MM.1S (cell line): ENCODE measurements at places on chromosomes 3 and 15.

DNA sequence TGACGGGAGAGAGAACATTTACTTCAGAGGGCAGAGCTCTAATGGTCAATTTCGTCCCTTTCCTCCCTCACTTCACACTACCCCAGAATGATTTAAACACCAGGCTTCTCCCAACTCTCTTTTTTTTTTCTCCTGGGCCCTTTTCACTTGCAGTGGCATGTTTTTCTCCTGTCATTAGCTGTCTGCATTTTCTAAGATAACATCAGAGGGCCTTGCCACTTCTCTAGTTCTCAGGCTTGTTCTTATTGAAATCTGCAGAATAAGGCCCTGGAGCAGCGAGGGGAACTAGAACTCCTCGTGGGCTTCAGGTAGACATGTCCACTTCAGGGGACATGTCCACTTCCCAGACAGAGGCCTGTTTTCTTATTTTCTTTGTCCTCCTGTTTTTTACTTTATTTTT is 514.4 kb upstream of the TBL1XR1 start:
- no peak for DNase-seq

DNA sequence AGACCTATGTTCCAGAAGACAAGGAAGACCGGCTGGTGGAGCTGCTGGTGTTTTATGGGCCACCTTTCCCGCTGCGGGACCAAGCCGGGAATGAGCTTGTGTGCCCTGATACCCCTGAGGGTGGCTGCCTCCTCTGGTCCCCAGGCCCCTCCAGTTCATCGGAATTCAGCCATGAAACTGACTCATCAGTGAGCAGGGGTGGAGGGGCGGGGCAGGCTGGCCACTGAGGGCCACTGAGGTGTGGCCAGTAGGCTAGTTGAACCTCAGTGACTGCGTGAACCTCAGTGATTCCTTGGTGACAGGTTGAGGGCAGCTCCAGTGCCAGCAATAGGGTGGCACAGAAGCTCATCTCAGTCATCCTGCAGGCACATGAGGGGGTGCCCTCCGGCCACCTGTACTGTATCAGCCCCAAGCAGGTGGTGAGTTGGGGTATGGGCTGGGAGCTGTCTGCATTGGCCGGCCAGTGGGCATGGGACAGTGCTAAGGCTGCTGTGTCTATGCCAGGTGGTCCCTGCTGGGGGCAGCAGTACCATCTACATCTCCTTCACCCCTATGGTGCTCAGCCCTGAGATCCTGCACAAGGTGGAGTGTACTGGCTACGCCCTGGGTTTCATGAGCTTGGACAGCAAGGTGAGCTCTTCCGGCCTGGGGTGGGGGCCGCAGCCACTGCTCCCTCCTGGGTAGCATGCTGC is 20.3 kb downstream of the ACAA1 start:
- DNase-seq, result no peak

DNA sequence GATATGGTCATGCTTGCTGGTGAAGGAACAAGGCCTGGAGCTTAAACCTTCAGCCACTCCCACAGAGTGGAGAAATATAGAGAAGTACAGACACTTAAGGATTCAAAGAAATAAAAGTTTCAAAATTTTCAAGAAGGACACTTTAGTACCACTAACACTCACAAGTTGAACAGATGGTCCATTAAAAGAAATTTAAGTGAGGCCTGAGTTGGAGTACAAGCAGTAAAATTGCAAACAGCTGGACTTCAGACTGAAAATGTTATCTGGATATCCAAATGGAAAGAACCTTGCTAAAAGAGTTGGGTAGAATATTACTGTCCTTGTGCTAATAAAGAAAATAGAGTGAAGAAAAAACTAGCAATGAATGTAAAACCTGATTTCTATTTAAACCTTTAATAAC is 397.1 kb upstream of the KCNMB2 start:
- no peak for DNase-seq

DNA sequence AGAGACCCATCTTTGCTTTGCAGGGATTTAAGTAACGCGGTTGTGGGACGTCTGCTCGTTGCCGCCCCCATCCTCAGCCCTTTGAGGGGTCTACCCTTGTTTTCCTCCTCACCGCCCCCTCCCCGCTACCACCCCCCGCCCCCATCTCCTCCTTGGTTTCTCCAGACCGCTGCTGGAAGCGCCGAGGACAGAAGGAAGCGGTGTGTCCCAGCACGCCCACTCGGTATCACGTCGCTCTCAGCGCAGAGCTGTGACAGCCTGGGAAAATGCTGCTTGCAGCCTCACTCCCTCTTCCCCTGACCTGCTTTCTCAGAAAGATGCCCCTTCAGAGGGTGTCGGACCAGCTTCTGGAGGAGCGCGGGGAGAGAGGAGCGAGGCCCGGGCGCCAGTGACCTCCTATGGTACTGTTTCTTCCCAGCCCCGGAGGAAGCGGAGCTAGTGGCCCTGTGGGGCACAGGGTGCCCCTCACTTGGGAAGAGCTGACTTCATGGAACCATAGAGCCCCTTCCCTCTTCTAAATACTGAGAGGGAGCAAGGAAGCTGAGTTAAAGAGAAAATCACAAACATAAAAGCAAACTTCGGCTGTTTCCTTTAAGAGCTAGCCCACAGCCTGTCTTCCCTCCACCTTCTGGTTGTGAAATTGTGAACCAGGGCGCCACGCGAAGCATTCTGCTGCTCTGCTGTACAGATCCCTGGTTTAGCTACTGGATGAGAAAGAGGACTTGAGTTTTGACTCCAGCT is 698 bp downstream of the IL1RAP start:
- peak; percentile 19 for DNase-seq

GRCh38 chr3:7172996-7173395 is 312.1 kb downstream of the GRM7 start:
- DNase-seq, result no peak

- DNase-seq, result no peak
Measured at GRCh38 chr3:15478640-15478979, 42.9 kb downstream of the COLQ start.

GRCh38 chr3:60779637-60780036 is 471.6 kb downstream of the FHIT start:
- no peak for DNase-seq

- no peak for DNase-seq
Measured at GRCh38 chr15:29636921-29637320, 185.3 kb downstream of the TJP1 start.

DNA sequence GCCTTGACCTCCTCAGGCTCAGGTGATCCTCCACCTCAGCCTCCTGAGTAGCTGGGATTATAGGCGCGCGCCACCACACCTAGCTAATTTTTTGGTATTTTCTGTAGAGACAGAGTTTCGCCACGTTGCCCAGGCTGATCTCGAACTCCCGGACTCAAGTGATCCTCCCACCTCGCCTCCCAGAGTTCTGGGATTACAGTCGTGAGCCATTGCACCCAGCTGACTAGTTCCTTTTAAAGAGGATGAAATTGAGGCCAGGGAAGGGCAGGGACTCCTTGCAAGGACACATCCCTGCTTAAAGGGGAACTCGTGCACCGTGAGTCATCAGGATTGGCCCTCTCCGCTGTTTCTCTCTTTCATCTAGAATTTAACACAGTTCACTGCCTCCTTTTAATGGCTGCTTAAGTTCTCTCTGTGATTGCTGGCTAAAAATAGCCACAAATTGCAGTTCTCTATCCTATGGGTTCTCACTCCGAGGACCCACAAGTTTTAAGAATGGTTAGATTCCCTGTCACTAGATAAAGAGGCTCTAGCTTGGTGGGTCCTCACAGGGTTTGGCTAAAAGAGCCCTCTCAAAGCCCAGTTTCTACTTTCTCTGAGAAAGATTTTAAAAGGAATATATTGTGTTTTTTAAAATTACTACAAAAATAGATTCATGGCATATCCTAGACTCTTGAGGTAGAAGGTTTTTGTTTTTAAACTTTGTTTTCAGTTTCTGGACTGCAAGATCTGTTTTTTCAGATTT is 1.4 kb downstream of the CRTAP start:
- DNase-seq, result peak; percentile 27

- DNase-seq, result no peak
Measured at GRCh38 chr3:106206613-106207012, 337.8 kb upstream of the CBLB start.

GRCh38 chr3:40278791-40279190 is 30.7 kb upstream of the EIF1B start:
- no peak for DNase-seq

GRCh38 chr3:190307164-190307545 is 15.1 kb downstream of the CLDN1 start:
- no peak for DNase-seq

DNA sequence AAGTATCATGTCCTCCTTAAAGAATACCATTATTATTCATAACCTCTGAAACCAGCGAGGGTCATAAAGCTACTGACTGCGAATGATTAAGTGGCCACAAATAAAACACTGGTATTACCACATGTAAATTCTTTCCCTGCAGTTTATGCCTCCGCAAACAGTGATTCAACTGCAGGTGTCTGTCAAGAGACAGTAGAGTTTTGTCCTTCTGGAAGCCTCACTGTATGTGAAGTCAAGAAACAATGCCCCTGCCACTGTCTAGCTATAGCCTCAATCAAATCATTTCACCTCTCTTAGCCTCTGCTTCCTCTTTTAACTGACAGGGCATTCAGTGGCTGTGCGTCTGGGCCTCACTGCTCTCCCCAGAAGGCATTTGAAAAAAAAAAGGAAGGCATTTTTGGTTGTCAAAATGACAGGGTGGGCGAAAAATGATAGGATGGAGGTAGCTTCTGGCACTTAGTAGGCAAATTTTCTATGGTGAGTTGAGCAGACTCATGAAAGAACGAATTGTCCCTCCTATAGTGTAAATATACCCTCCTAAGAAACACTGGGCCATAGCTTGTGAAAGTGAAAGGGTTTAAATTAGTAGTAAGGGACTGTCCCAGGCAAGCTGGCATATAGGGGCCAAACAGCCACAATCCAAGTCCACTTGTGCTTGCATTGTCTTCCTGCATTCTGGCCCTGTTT is 66.7 kb downstream of the FILIP1L start:
- DNase-seq, result peak; percentile 77

GRCh38 chr3:58637509-58637908 is 29.1 kb downstream of the FAM3D start:
- no peak for DNase-seq

DNA sequence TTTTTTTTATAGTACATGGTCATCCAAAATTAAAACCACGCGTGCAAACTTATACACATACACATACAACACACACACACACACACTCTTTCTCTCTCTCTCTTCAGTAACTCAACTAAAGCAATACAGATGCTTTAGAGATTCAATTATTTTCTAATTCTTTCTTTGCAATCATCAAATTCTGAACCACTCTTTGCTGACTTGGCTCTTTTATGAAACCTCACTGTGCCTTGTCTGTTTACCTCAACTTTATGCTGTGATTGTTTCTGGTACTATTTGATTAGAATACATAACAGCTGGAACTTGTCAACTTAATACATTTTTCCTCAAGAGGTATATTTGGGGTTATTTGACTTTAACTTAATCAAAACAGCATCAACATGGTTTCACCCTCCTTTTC is 1309.7 kb downstream of the ROBO2 start:
- DNase-seq, result no peak

- DNase-seq, result no peak
Measured at GRCh38 chr3:156246961-156247725, 126.8 kb downstream of the KCNAB1 start.

DNA sequence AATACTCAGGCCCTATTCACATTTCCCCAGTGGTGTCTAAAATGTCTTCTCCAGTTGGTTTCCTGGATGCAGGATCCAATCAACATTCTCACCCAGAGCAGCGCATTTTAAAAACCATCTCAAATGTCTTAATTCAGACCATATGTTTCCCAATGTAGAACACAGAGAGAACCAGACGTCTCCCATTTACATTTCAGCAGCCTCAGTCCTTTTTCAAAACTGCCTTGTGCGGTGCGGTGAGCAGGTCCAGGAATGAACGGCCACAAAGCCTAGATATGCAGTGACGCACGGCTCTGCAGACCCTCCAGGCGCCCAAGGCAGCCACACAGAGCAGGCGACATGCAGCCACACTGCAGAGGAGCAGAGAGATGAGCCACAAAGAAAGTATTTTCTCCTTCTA is 66.1 kb upstream of the MEX3B start:
- DNase-seq, result no peak

GRCh38 chr3:120741320-120741719 is 996 bp downstream of the RABL3 start:
- DNase-seq, result no peak

GRCh38 chr3:145754605-145755289 is 406.2 kb downstream of the PLOD2 start:
- DNase-seq, result no peak

GRCh38 chr15:43876872-43877271 is 50.1 kb downstream of the WDR76 start:
- DNase-seq, result no peak

DNA sequence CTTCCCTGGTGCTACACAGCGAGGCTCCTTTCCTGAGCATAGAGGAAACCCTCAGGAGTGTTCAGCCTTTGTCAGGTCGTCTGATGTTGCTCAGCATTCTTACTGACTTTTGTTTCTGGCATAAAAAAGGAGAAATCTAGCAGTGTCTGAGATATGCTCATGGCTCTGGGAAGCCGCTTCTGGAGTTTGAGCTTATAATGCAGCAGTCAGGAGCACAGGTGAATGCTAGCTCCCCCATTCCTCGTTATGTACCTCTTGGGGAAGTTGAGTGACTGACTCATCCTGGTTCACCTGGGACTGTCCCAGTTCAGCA is 49.2 kb upstream of the MYZAP start:
- DNase-seq, result no peak

- DNase-seq, result no peak
Measured at GRCh38 chr15:38545179-38545578, 19.4 kb downstream of the RASGRP1 start.

DNA sequence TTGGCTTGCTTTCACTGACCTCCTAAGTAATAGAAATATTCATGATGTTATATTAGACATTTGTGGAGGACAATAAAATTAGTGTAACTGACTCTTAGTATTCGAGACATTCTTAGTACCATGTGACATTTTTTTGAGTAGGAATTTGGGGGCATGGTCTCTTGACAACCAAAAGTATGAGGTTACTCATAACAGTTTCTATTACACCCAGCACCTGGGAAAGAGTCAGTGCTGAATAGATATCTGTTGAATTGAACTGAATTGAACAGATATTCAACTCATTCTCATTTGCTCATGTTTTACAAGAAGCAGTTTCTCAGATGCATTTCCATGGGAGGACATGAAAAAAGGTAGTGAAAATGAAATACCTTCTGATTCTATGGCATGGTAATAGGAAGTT is 84.4 kb downstream of the CMSS1 start:
- no peak for DNase-seq

DNA sequence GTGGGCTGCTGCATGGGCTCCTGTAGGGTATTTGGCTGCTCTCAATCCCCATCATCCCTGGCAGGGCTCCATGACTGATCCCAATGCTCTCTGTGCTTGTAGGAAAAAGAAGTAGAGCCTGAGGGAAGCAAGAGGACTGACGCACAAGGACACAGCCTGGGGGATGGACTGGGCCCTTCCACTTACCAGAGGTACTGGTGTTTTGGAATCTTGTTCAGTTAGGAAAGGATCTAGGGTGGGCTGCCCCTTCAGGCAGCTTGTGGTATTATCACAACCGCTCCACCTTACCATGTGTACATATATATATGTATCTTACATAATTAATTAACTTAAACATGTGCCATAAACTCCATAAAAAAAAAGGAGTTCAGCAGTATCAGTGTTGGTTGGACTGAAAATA is 1.3 kb downstream of the SLC28A2 start:
- no peak for DNase-seq

- peak; percentile 8 for DNase-seq
Measured at GRCh38 chr3:143977341-143978262, 6.0 kb downstream of the DIPK2A start.
